Stimulated activated CD4-positive, alpha-beta T cell treated with anti-CD3 and anti-CD28 coated beads, TNF-alpha, amount 100 ng/mL, for 24 hours (primary cell): ENCODE measurements at places on chromosomes 5 and 9.

DNA sequence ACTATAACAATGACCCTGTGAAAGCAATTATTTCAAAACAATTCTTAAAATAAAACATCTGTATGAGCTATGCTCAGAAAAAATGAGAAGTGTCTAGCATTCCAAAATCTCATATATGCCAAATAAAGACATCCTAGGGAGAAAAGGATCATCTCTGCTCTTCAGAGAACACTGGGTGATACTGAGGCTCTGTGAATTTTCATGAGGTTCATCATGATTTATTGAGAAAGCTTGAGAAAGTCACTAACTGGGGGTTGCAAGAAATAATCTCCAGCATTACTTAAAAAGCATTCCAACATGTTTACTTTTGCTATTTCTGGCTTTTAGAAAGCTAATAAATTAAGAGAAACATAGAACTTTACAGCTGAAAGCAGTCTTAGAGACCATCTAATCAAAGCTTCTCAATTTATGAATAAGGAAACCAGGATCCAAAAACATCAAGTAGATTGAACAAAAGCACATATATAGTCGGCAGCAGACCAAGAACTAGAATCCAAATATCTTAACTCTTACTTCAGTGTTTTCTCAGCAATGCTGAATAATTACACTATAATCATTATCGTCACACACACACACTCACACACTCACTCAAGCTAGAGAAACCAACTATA is 372.8 kb downstream of the NR2F1-AS1 start:
- no peak for DNase-seq

- no peak for DNase-seq
Observed at GRCh38 chr5:72694856-72695255, 121.6 kb upstream of the TNPO1 start.

DNA sequence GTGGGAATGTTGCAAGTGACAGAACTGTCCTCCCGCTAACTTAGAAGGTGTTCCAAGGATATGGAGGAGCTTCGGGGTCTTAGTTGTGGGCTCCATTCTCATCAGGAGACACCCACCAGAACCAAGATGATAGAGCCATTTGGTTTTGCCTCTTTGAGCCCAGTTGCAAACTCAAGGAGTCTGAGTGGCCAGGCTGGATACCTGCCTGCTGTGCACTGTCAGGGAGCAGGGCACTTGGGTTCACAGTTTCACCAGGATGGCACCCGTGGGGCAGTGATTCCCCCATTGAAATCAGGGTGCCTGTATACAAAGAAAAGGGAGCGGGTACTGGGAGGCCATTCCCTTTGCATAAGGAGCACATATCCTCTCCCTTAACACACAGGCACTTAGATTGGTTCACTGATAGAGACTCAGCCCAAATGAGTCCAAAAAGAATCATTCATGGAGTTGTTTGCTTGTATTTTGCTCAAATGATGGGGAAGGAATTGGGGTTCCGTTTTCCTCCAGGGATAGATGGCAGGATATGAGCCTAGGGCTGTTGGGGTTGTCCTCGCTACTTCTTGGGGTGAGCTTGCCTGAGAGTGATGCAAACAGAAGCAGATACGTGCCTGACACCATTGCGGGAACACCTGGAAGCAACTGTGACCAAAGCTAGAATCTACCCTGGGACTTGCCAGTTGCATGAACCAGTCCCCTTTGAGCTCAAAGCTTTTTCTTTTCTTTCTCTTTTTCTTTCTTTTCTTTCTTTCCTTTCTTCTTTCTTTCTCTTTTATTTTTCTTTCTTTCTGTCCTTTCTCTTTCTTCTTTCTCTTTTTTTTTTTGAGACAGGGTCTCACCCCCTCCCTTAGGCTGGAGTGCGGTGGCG is 1.3 kb upstream of the PRR7 start:
- no peak for DNase-seq

DNA sequence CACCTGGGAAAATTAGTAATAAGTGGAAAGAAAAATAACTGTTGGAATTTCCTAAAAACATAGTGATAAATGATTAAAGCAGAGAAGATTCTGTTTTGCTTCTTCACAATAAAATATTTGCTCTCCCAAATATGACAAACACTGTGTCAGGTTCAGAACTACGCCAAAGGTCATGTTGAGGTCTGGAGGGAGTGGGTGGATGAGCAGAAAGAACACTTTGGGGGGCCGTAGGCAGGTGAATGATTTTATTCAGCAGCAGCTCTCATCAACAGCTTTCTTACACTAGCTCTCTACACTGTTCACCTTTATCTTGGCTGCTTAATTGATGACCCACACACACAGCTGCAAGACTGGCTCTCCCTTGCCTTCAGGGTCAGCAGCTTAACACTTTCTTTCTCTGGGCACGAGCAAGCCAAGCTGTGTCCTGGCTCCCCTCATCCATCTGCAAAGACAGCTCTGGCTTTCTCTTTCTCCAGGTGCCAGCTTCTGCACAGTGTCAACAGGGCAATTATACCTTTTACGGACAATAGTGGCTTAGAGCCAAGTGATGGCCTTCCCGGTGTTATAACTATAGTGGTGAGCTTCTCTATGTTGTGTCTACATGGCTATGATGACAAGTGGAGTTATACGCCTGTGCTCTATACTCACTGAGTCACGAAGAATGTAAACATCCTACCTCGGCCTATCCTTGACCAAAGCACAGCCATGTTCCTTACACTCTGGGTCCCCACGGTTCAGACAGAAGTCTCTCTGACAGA is 18.9 kb upstream of the GPX8 start:
- no peak for DNase-seq

DNA sequence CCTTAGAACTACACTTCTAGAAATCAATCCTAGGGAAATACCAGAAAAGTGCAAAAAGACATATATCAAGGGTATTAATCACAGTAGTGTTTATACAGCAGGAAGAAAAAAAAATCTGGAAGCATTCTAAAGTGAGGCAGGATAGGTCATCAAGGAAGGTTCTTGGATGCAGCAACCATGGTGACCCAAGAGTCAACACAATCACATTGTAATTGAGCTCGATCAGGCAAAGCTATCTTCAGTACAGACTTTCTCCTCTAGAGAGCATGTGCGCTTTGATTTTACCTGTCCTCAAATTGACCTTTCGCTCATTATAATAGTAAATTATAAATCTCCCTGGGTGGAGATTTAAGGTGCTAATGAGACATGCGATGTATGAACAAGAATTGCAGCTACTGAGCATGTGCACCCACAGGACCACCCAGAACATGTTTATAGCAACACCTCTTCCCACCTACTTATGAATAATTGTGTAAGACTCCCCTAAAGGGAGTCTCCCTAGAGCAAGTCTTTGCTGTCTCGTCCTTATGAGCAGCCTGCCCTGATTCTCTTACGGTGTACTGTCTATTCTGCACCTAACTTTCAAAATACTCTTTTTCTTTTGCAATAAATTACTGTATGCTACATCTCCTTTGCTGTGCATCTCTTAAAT is 297.7 kb downstream of the ATPSCKMT start:
- no peak for DNase-seq
